ENCODE measurements at places on chromosomes 3 and 15.

GRCh38 chr15:68376447-68377060, 55.4 kb downstream of the ITGA11 start:
- DNase-seq = no peak

- no peak for DNase-seq
These were observed 128.9 kb downstream of the MEGF11 start for GRCh38 chr15:66124651-66125050.

GRCh38 chr15:72168131-72168807, 29.3 kb downstream of the GRAMD2A start:
- DNase-seq = no peak

GRCh38 chr3:191136347-191136746, 62.7 kb upstream of the OSTN start:
- no peak for DNase-seq

DNA sequence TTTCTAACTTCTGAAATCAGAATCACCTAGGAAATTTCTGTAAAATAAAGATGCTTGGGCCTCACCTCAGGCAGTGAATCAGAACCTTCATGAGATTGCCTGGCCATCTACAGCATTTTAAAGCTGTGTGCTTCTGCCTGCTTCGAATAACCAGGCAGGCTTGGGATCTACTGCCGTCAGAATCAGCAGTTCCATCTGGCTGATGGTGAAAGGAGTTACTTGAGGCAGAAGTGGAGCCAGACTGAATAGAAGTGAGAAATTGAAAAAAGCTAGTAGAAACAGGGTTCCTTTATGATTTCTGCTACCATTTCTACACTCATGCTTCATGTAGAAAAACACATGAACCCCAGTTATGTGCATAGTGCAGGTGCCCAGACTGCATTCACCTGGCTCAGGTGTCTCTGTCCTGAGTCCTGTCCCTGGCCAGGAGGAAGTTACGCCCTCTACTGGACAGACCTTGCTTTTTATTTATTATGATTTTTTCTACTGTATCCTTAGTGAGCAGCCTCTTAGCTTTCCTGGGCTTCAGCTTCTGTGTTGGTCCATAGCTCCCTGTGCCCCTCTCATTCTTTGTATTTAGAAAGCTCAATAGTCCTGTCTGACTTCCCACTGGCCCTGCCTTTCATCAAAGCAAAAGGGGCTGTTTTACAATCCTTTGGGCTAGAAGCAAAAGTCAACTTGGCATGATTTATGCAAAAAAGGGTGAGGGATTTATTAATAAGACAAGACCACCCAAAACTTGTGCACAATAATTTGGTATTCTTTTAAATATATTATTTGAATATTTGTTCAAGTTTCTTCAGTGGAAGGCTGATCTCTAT, 200.8 kb upstream of the GOLGA6L4 start:
- no peak for DNase-seq

GRCh38 chr3:44104043-44104442, 137.6 kb upstream of the TOPAZ1 start:
- no peak for DNase-seq

DNA sequence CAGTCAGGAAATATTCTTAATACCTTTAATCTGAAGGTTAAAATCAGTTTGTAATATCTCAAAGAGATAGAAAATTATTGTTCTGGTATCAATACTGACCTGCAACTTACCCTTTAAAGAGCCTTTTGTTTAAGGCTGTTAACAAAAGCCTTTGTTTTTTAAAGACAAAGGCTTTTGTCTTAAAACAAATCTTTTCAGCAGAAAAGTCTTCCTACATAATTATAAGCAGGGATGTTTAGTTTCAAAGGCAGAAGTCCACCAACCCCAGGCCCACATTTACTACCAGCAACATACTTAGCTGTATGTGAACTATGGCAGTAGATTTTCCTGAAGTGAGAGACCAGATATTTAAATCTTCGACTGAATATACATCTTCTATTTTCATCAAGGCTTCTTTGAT, 36.2 kb downstream of the SLC30A4 start:
- DNase-seq = no peak

DNA sequence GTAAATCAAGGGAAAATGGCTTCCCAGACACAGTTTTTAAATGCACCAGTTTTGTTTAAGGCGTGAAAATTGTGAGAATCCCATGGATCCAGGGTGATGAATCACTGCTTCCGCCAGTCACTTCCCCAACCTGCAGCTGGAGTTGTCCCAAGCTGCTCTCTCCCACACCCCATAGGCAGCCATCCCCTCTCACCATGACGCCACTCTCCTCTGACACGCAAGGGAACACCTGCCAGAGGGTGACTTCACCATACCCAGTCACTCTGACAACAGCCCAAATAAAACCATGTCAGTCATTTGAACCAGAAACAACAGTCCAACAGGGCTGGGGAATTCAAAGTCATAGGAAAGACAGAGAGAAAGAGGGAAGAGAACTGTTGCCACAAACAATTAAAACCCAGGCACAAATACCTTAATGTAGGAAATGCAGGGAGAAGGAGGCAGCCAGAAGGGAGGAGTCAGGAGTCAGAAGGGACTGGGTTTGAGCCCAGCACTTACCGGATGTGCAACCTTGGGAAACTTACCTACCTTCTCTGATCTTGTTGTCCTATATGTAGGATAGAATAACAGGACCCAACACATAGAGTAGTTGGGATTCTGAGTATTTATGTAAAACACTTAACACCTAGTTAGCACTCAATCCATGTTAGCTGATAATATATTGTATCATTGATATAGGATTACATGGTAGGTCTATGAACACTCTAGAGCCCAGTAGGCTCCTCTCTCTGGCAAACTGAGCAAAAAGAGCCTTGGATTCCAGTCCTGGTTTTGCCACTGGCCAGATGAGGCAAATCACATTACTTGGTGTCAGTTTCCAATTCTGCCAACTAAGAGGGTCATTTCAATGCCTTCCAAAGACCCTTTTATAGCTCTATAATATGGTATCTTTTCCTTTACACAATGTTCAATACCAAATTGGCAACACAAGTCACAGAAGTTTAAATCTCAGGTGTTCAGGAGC, 326.3 kb upstream of the ICE2 start:
- no peak for DNase-seq

- DNase-seq = no peak
These were observed 364.6 kb upstream of the ZNF385D start for GRCh38 chr3:22115581-22115980.

DNA sequence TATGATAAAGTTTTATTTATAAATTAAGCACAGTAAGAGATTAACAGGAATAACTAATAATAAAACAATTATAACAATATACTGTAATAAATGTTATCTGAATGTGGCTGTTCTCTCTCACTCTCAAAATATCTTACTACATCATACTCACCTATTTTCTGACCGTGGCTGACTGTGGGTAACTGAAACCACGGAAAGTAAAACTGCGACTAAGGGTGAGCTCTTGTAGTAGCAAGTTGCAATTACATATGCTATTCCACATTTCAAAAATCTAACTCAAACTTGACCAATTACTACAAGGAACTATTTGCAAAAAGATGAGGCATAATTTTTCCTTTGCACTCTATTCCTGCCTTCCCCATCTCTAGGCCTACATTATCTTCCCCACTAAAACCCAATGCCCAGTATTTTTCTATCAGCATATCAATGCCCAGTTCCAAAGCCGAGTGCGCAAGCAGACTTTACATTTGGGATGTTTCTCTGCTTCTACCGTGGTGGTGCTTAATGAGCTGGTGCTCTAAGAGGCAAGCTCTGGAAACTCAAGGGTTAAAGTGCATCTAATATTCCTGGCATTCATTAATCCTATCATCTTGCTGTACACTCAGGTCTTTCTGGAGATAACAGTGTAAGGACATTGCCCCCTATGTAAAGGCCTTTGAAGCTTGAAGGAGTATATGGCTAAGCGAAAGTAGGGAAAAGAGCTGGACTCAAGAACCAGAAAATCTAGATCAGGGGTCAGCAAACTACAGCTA, 6.7 kb downstream of the PCYT1A start:
- no peak for DNase-seq
